ENCODE measurements at places on chromosomes 3 and 15. TPM values are rescaled to one million over a fixed set of nuclear protein-coding genes. Genes with fewer than 3 reads are reported as not detected.
A peak's percentile ranks its signal among the peaks of the same experiment; 100 is the strongest.

Gene GXYLT2
- total RNA-seq = not detected

Gene DUSP7
- total RNA-seq = 6.9 TPM

DNA sequence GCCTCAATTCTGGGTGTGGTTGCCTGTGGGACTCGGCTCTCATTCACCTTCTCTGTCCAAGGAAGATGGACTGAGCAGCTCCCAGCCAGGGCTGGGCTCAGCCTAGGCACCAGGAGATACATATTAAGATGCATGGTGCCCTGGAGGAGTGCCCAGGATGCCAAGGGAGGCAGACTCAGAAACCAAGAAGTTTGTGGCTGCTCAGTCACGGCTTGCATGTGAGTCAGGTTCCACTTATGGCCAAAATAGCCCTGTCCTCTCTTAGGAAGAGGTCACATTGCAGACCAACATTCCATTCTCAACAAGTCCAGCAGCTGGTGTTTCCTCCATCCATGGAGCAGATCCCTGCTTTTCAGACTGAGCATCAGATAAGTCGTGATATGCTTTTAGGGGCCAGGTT lies 21.8 kb downstream of the CDCP1 start:
- H3K27ac ChIP-seq = no peak overlapping the region
- H3K27me3 ChIP-seq = peaks cover 6% of the 10 kb centered on the region
- H3K36me3 ChIP-seq = no peaks in the 10 kb centered on the region
- no peak overlapping the region for H3K4me3 ChIP-seq
- no peaks in the 10 kb centered on the region for H3K4me1 ChIP-seq

Gene TSC22D2
- 48.5 TPM for total RNA-seq

DNA sequence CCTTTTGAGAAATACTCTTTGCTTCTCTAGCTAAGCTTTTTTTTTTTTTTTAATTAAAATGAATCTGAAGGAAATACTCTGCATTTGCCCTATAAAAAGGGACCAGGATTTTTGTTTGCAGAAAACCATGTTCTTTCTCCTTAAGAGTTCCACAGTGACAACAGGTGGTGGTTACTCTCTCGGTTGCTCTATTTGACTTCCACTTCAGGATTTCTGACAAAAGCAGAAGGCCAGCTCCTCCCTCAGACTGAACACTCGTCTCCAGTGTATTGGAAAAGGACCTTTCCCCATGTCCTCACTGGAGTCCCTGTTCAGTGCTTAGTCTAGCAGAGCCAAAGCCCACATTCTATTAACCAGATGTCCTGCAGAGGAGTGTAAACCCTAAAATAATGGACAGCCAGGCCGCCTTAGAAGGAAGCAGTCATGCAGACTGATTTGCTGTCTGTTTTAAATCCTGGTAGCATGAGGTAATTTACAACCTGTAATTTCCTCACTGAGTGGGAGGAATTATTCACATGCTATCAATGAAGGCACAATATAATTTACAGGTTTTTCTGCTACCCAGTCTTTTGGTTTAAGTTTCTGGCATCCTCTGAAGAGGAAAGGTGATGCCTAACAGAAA lies 599.3 kb downstream of the PYDC2 start:
- H3K27me3 ChIP-seq = no peaks in the 10 kb centered on the region
- H3K27ac ChIP-seq = no peak overlapping the region
- no peak for DNase-seq
- no peak overlapping the region for H3K4me3 ChIP-seq

GRCh38 chr3:35932995-35933394 lies 293.7 kb downstream of the ARPP21 start:
- no peaks in the 10 kb centered on the region for H3K4me1 ChIP-seq
- H3K27ac ChIP-seq = no peak overlapping the region
- no peak overlapping the region for H3K4me3 ChIP-seq

Gene FHIT
- 7.0 TPM for total RNA-seq

GRCh38 chr3:135020181-135020580 lies 225.1 kb downstream of the EPHB1 start:
- no peaks in the 10 kb centered on the region for H3K36me3 ChIP-seq
- H3K4me1 ChIP-seq = no peaks in the 10 kb centered on the region
- no peak for DNase-seq
- H3K4me3 ChIP-seq = no peak overlapping the region
- no peaks in the 10 kb centered on the region for H3K27me3 ChIP-seq

DNA sequence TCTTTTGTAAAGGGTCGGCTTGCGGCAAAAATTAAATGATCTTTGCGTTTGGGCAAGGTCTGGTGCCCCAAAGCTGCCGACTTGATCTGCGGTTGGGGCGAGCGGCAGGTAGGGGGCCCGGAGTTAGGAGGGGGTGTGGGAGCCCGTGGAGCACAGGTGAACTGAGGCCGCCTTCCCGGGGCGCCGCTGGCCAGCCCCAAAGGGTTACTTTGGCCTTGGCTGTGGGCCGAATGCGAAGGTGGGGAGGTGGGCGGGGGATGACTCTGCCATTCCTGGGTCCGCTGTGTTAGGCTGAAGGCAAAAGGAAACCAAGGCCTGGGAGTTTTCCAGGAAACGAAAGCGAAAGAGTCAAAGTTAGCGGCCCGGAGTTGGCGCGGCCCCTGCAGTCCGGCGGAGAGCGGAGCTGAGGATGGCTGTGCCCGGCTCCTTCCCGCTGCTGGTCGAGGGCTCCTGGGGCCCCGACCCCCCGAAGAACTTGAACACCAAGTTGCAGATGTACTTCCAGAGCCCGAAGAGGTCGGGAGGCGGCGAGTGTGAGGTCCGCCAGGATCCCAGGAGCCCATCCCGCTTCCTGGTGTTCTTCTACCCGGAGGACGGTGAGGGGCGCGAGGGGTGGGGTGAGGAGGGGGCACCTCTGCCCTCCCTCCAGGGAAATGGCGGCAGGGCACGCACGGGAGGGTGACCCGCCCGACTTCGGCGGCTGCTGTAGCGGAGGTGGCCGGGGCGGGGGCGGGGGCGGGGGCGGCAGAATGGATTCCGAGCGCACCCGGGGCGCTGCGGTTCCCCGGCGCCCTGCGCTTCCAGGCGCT lies at the start of gene PARP14:
TSS of gene PARP14 (plus strand) at position 365 of the 809 bp plus-strand sequence. CDS start at position 410, 45 bp downstream.
- peak within 1 kb of the TSS; percentile 82 for H3K4me3 ChIP-seq
- peaks cover 56% of the 10 kb centered on the region for H3K4me1 ChIP-seq
- DNase-seq = peak; percentile 88
- H3K27me3 ChIP-seq = no peaks in the 10 kb centered on the region

Gene FOXB1
- not detected for total RNA-seq

DNA sequence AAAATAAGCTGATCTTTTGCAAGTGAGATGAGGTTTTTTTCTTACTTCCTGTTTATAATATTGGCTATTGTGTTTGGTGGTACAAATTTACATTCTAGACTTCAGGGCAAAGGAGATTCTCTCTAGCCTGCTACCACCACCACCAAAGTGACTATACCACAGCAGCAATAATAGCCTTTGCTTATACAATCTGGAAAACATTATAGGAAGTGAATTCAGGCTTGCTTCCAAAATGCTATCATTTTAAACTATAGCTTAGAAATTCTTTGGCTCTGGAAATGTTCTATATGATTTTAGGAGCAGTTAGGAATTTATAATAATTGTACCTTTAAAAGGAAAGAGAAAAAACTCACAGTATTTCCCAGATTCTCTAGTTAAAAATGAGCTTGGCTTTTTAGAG lies 94.4 kb downstream of the TFG start:
- DNase-seq = no peak
- H3K27ac ChIP-seq = no peak overlapping the region
- no peaks in the 10 kb centered on the region for H3K36me3 ChIP-seq
- H3K4me3 ChIP-seq = no peak overlapping the region

Gene CDHR4
- total RNA-seq = 0.32 TPM

Gene CCR2
- 0.34 TPM for total RNA-seq

DNA sequence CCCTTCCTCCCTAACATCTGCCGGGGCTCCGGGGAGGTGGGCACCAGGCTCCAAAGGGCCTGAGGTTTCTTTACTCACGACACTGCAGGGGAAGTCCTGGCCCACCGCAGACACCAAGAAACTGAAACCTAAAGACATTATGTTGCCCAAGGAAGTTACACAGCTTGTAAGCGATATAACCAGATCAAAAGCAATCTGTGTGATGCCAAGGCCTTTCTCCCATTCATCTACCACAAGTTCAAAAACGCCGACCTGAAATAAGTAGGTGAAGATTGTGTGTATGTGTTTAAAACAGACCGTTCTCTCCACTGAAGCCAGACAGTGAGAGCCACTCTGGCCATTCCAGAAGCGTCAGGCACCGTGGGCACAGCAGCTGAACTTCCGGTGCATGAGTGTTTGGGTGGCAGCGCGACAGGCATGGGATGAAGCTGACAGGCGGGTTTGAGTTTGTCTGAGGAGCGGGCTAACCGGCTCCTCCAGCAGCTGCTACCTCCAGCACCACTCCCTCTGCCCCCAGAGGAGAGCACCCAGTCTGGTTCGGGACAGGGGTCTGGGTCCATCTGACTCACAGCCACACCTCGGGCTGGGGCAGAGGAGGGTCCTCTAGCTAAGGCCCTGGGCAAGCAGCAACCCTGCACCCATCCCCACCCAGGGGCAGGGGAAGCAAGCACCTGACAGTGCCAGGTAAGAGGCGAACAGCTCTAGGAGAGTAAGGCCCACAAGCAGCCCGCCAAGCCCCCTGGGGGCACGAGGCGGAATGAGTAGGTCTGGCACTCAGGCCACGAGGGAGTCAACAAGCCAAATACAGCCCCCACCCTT lies 1.3 kb downstream of the TNK2 start:
- H3K27ac ChIP-seq = peak overlapping the region; percentile 98
- no peaks in the 10 kb centered on the region for H3K36me3 ChIP-seq
- DNase-seq = peak; percentile 92
- peak overlapping the region; percentile 61 for H3K4me3 ChIP-seq
- no peaks in the 10 kb centered on the region for H3K27me3 ChIP-seq

Gene GUCA1C
- total RNA-seq = not detected

DNA sequence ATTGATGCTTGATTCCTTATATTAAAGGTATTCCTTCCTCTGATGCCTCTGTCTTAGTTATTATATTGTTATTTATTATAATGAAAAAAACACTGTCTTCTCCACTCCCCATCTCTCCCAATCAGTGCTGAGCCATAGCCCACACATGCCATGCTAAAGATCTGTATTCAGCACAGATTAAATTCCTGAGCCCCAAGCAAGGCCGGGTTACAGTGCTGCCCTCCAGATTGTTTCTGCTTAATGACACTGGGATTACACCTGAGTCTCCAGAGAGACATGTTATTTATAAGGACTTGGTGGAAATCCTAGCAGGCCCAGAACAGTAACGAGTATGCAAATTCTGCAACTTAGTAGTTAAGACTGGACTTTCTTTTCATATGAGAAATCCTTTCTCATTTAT lies 305.9 kb upstream of the UMPS start:
- no peak overlapping the region for H3K4me3 ChIP-seq
- H3K4me1 ChIP-seq = no peaks in the 10 kb centered on the region
- no peak for DNase-seq
- no peaks in the 10 kb centered on the region for H3K27me3 ChIP-seq
- no peak overlapping the region for H3K27ac ChIP-seq

GRCh38 chr3:30664459-30664858 lies 58.1 kb downstream of the TGFBR2 start:
- peaks cover 73% of the 10 kb centered on the region for H3K36me3 ChIP-seq
- no peak for DNase-seq
- H3K4me1 ChIP-seq = peaks cover 91% of the 10 kb centered on the region
- H3K4me3 ChIP-seq = no peak overlapping the region

DNA sequence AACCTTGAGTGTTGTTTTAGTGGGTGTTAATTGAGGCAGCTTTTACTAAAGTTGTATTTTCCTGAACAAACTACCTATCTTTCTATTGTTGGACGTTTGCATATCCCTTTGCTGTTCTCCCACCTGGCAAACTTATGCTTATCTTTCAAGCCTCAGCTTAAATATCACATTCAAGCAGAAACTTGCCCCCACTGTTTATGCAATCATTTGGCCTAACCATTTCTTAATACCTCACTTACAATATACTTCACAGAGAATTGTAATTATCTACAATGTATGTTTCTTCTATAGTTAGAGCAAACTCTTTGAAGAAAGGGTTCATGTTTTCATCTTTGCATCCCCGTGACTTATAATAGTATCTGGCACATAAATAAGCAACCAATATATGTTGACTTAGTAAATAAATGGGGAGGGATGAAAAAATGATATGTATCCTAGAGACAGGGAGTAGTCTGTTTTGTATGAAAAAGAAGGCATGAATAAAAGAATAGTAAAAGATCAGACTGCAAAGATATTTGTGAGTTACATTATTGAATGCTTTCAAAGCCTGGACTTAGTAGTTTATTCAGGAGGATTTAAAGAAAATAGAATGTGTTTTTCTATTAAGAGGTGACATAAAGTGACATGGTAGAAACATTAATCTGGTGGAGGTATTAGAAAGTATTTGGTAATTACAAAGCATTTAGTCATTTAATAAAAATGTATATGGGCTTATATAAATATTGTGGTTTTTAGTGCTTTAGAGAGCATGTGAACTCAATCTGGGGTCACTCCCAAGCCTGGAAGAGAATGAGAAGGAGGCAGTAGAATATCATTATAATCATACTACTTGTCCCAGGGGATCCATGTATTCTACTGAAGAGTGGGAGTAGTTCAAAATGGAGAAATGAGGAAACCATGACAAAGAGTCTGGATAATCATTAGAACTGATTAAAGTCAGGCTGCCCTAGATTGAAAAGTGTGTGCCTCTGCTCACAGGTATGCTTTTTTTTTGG lies 60.0 kb upstream of the DCBLD2 start:
- H3K27ac ChIP-seq = no peak overlapping the region
- H3K4me1 ChIP-seq = no peaks in the 10 kb centered on the region

DNA sequence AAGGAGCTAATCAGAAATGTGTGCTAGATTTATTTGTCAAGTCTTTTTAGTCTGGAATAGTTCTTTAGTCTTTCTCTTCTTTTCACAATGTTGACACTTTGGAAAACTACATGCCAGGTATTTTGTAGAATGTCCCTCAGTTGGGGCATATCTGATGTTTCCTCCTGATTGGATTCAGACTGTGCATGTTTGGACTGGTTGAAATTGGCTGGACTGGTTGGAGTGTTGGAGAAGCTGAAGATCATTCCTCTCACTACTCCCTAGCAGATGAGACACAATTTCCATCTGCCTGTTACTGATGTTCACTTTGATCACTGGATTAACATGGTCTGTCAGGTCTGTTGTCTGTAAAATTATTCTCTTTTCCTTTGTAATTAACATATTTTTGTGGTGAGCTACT lies 3.7 kb downstream of the NME9 start:
- peaks cover 7% of the 10 kb centered on the region for H3K4me1 ChIP-seq
- H3K27me3 ChIP-seq = peaks cover 30% of the 10 kb centered on the region
- no peak overlapping the region for H3K4me3 ChIP-seq

DNA sequence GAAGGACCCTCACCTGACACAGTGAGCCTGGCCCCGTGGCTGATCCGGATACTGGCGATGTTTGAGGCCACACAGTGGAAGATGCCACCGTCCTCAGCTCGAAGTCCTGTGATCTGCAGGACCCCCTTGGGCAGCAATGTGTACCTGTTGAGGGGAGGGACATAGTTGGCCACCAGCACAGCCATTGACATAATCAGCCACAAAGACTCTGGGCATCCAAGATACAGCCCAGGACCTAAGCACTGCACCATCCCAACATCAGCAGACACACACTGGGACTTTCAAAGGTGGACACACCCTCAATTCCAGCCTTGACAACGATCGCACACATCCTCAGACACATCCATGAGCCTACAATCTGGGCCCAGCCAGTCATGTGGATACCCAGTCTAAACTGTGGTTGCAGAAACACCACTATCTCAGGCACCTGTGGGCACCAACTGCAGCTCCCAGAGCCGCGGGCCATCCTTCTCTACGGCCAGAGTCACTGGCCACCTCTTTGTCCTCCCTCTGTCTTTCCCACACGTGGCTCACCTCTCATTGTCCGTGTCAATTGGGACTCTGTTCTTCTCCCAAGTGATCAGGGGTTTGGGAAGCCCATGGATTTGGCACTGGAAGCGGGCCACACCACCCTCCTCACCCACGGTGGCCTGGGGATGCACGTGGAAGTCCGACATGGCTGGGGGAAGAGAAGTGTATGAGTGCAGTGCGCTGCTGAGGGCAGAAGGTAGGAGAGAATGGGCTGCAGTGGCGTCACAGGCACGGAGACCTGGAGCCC lies 31.0 kb downstream of the RNU5B-1 start:
- no peaks in the 10 kb centered on the region for H3K36me3 ChIP-seq
- H3K4me1 ChIP-seq = peaks cover 14% of the 10 kb centered on the region
- no peak for DNase-seq

All from B cell (primary cell).